Activated naive CD4-positive, alpha-beta T cell treated with anti-CD3 and anti-CD28 coated beads, Interleukin-2, amount 50 U/mL, for 16 hours (primary cell): ENCODE measurements at places on chromosomes 2 and 18.

GRCh38 chr2:73611867-73612266 is 30.4 kb downstream of the NAT8 start:
- DNase-seq = no peak

GRCh38 chr2:33804155-33804554 is 205.1 kb upstream of the FAM98A start:
- no peak for DNase-seq

- DNase-seq = no peak
These were observed 53.5 kb downstream of the MEP1B start for GRCh38 chr18:32243358-32243757.

DNA sequence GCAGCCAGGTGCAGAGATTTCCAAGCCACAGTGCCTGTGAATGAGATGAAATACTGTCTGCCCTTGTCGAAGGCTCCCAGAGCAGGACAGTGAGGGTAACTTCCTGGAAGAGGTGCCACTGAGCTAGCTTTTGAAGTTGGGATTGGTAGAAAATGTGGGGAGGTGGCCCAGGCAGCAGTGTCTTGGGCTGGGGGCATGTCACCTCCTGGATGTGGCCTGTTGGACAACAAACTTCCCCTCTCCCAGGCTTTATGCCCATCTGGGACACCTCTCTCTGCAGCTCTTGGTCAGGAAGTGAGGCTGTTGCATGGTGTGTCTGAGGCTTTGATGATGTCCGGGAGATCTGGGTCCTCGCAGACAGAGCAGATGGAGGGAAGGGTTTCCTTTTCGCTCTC is 151.4 kb downstream of the DYSF start:
- no peak for DNase-seq

DNA sequence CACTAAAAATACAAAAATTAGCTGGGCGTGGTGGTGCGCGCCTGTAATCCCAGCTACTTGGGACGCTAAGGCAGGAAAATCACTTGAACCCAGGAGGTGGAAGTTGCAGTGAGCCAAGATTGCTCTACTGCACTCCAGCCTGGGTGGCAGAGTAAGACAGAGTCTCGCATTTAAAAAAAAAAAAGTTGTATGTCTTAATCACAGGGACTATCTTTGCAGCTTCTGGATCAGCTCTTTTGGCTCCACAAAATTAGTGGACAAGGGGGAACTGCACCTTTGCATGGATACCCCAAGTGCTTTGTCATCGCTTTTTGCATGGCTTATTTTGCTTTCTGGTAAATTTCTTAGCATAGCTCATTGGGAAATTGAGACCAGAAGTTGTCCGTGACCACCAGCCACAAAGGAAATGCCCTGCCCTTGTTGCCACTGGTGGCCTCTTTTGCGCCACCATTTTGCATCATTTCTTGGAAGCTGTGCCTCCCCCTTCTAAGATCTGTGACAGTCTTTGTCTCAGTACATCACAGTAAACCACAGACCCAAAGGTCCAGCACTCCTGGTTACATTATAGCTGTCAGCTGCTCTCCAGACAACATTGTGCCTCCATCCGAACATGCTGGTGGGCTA is 43.9 kb upstream of the PCBP1 start:
- no peak for DNase-seq

- no peak for DNase-seq
These were observed 72.7 kb upstream of the CCDC68 start for GRCh38 chr18:55031979-55032378.

GRCh38 chr2:174282441-174282840 is 34.1 kb upstream of the OLA1 start:
- no peak for DNase-seq

GRCh38 chr2:50582164-50582563 is 449.8 kb downstream of the NRXN1 start:
- DNase-seq = no peak

- DNase-seq = peak; percentile 39
These were observed 970 bp upstream of the ADCYAP1 start for GRCh38 chr18:903701-904100.

- DNase-seq = no peak
These were observed 464.5 kb upstream of the MYT1L start for GRCh38 chr2:2795438-2796091.

DNA sequence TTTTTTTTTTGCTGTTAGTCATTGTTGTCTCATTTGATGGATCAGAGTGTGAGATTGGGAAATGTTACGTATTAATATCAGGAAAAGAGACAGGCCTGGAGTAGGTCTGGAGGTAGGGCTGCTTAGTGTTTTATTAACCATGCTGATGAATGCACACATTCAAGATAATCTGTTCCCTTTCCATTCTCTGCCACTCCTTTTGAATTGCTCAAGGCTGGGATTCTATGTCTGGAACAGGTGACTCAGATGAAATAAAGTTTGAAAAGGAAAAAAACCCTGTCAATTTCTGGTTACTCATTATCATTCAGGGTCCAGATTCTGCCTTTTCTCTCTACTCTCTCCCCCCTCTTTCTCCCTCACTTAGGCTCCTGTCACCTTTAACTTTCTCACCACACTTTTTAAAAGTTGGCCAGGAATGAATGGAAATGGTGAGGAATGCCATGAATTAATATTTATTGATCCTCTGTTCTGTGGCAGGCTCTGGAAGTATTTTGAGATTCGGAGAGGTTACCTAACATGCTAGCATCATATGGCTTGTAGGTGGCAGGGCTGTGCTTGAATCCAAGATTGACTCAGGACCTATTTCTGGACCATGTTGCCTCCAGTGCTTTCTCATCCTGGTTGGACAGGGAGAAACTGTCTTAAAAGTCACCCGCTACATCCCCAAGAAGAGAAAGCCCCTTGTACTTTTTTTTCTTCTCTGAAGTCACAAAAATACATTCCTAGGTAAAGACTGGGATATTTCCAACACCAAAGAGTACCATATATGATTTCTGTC is 40.2 kb downstream of the MAP4K4 start:
- no peak for DNase-seq

GRCh38 chr18:29556070-29556469 is 1379.1 kb upstream of the CDH2 start:
- DNase-seq = no peak
